ENCODE measurements at places on chromosomes 11 and 22.

GRCh38 chr11:29162491-29162890, 854.3 kb downstream of the KCNA4 start:
- no peak for DNase-seq

DNA sequence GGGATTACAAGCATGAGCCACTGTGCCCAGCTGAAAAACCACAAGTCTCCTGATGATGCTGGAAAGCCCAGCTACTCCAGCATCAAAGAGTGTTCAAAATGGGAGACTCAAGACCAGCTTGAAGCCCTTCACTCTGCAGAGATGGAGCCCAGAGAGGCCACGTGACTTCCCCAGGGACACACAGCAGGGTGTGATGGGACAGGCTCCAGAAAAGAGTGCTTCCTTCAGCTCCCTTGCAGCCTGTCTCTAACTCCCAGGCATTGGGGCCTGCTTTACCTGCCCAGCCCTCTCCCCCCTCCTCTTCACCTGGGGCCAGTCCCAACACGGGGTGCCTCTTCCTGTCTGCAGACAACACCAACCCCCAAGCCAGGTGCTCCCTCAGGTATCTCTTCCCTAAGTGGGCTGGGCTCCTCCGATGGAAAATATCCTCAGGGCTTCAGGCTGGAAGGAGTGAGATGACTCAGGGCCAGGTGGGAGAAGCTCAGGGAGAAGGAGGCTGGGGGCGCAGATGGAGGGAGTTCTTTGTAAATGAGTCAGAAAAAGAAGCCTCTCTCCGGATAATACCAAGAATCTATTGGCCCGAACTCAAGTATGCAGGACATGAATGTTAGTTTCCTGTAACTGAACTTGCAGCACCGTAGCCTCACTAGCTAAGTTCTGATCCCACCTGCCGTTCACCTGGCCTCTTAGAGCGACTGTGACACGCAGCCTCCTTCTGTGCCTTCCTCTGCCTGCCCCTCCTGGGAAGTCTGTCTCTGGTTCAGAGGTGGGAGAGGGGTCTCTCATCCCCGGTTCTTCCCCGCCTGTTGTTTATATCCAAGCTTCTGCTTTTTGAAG, 326.6 kb downstream of the MN1 start:
- peak; percentile 96 for DNase-seq

- DNase-seq: no peak
Observed at GRCh38 chr11:97772705-97773104, 1248.0 kb upstream of the CNTN5 start.

- no peak for DNase-seq
Observed at GRCh38 chr11:132278801-132279574, 908.6 kb downstream of the NTM start.

- no peak for DNase-seq
Observed at GRCh38 chr11:48122656-48123055, 94.0 kb upstream of the OR4B1 start.

DNA sequence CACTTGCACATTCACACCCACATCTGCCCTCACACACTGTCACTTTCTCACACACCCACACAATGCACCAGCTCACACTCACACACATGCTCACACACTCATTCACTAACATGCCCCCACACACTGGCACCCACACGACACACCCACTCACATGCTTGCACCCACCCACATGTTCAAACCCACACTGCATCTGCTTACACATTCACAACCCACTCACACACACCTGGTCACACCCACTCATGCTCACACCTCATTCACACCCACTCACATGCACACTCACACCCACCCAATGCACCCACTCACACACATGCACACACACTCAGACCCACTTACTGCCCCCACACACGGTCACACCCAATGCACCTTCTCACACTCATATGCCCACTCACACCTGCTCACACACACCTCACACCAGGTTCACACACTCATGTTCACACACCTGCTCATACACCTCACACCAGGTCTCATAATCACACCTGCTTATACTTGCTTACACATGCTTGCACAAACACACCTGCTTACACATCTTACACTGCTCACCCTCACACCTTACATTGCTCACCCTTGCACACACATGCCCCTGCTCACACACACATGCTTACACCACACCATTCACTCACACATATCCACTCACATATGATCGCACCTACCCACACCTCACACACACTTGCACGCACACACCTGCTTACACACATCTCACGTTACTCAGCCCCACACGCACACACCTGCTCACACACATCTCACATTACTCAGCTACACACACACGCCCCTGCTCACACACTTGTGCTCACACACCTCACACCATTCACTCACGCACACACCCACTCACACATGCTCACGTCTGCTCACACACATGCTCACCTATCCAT, 3.9 kb upstream of the MYBPC3 start:
- DNase-seq: no peak

GRCh38 chr11:18527512-18527911, 770 bp upstream of the TSG101 start:
- DNase-seq: peak; percentile 10

GRCh38 chr11:27864091-27864491, 163.8 kb upstream of the BDNF start:
- DNase-seq: peak; percentile 82

DNA sequence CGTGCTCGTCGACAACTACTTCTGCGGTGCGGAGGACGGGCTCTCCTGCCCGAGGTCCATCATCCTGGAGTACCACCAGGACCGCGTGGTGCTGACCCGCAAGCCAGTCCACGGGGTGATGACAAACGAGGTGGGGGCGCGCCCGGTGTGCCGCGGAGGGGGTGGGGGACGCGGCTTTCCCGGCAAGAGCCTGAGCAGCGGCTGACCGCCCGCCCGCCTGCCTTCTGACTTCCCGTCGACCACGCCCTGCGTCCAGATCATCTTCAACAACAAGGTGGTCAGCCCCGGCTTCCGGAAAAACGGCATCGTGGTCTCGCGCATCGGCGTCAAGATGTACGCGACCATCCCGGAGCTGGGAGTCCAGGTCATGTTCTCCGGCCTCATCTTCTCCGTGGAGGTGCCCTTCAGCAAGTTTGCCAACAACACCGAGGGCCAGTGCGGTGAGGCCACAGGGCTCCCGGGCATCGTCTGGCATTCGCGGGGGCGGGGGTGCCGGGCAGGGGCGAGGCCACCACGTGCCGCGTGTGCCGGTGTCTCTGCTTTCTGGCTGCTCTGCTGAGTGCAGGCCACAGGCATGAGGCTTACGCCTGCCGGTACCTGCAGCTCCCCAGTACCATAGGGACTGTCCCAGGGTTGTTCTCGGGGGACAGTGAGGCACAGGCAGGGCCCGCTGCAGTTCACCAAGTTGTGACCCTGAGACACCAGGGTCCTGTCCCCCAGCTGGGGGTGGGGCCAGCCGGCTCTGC, 28.5 kb upstream of the MUC5B start:
- DNase-seq: no peak

DNA sequence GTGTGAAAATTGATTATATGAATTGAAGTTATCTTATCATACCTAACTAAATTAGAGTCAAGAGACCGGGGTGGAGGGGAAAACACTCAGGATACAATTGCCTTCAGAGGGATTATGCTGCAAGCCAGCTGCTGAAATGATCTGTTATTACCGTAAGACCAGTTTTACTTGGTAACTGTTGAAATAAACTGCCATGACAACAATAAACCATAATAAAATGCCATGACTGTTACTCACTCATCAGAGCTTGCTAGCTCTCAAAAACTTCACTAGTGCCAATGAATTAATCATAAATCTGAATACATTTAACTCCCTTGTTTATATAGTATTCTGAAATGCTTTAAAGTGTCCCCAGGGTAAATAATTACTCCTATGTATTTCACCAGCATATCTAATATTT, 68.2 kb downstream of the CASP12 start:
- no peak for DNase-seq

DNA sequence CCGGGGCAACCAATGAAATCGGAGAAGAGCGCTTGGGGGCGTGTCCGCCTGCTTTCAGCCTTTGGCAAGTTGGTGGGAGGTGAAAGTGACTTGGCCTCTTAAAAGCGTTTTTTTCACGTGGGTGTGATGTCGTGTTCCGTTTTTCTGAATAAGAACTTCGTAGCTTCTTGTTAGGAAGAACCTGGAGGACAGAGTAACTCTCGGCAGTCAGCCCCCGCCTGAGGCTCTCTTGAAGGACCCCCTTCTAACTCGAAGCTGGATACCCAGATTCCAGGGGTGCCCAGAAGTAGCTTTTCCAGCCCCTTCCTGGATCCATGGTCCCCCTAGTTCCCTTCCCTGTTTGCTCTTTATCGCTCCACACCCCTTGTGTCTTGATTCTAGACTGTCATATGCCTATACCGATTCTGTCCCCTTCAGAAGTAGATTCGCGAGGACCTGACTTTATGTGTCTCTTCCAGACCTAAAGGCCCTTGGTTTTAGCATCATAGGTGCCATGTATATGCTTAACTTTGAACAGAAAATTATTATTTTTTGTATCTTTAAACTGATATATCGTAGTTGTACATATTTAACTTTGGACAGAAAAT, 915 bp upstream of the OSBP start:
- no peak for DNase-seq

DNA sequence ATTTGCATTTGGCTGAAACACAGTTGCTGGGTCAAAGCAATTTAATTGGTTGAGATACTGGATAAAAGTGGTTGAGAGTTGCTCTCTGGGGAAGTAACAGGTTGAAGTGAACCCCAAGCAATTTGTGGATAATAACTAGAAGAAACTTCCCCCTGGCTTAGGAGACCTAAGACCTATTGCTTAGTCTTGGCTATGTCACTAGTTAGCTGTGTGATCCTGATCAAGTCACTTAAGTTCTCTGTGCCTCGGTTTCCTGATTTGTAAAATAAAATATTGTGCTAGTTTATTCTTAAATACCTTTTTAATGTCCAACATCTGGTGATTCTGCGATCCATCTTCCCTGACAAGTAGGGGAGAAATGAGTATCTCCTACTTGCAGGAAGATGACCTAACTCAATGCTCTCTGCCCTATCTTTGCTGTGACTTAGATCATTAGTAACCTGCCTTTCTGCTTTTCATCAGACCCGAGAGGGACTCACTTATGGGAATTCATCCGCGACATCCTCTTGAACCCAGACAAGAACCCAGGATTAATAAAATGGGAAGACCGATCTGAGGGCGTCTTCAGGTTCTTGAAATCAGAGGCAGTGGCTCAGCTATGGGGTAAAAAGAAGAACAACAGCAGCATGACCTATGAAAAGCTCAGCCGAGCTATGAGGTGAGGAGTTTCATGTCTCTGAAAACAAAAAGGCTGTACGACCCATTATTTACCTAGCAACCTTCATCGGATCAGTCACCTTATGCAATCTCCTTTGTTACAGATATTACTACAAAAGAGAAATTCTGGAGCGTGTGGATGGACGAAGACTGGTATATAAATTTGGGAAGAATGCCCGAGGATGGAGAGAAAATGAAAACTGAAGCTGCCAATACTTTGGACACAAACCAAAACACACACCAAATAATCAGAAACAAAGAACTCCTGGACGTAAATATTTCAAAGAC, 37.5 kb downstream of the EHF start:
- DNase-seq: no peak

DNA sequence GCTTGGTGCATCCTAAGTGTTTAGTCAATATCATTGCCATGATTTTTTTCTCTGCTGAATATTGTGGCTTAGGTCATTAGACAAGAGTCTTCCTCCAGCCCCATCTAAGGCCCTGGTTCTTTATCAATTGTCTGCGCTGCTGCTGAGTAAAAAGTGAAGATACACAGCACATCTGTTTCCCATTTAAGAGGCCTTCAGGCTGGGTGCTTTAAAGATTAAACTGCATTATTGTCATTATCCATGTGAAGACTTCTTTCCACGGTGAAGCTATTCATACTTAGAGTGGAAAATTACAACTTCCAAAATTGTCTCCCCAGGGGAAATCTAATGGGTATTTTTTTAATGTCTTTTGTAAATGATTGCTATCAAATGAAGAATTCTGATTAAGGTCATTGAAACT, 719.8 kb upstream of the LRRC4C start:
- DNase-seq: no peak
